ENCODE measurements at places on chromosomes 3 and 15.

- DNase-seq = no peak
Observed at GRCh38 chr15:63493436-63493835, 11.0 kb upstream of the USP3 start.

- DNase-seq = no peak
Observed at GRCh38 chr3:117248153-117248552, 538.6 kb downstream of the TUSC7 start.

GRCh38 chr3:156149876-156150275 is 29.5 kb downstream of the KCNAB1 start:
- DNase-seq = no peak

GRCh38 chr3:153547970-153548369 is 385.9 kb downstream of the RAP2B start:
- no peak for DNase-seq

- DNase-seq = no peak
Observed at GRCh38 chr3:137525471-137525870, 238.6 kb upstream of the SOX14 start.

- no peak for DNase-seq
Observed at GRCh38 chr3:72595376-72595775, 252.9 kb downstream of the SHQ1 start.

DNA sequence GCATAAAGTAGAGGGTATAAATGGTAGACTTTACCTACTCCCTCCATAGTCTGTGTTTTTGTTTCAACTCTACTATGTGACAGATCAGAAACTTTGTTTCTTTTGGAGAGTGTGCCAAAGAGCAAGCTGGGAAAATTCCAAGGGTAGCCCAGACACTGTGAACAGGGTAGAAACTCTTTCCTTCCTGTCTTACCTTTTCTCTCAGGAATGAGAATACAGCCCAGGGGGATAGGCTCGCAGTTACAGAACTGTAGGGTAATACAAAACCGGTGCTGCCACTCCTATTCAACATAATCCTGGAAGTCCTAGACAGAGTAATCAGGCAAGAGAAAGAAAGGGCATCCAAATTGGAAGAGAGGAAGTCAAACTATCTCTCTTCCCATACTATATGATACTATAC is 256.3 kb downstream of the CPNE4 start:
- no peak for DNase-seq

DNA sequence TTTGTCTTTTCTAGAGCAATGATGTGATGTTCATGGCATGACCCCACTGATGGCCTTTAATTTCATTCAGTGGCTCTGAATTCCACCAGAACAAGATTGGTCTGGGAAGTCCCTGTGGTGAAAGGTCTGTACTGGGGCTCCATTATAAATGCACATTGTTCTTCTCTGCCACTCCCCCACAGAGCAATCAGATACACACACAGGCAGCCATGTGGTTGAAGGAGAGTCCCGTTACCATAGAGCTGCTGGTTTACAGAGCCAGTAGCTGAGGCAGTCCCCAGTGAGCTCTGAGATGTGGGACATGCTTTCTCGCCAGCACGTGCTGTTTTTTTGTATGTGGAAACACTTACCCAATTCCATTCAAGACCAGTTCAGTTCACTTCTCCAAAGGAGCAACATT is 172.7 kb upstream of the TRIM42 start:
- peak; percentile 20 for DNase-seq

DNA sequence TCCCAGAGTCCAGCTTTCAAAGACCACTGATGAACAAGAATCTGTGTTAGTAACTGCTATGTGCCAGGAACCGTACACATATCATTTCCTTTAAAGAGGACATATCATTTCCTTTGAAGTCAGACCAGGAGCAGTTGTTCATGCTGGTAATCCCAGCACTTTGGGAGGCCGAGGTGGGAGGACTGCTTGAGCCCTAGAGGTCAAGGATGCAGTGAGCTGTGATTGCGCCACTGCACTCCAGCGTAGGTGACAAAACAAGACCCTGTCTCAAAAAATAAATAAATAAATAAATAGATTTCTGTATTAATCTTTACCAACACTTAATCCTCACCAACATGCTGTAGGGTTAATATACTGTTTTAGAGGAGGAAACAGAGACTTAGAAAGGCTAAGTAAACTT is 23.9 kb upstream of the CDV3 start:
- no peak for DNase-seq

GRCh38 chr3:15083252-15083651 is 15.7 kb downstream of the RBSN start:
- no peak for DNase-seq

DNA sequence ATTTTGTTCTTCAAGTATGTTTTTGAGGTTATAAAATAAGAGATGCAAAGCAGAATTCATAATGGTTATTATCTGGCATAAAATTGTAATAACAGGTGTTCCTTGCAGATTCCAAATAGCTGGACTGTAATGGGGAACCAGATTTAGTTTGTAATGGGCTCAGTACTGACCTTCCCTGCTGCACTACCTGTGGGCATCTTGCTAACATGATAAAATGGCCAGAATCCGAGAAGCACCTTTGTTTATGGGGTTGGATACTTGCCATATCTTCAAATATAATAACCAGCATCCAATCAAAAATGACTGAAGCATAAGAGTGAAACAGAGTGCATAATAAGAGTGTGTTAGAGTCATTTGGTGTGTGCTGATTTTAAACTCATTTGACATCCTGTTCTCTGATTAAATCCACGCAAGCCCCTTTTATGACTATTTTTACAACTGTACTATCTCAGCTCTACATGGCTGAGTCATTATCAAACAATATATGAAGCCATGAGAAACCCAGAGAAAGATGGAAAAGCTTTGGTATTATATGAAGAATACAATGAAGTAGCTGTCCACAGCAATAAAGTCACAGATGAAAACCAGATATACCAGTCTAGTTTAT is 292.4 kb downstream of the CNTN4 start:
- no peak for DNase-seq

DNA sequence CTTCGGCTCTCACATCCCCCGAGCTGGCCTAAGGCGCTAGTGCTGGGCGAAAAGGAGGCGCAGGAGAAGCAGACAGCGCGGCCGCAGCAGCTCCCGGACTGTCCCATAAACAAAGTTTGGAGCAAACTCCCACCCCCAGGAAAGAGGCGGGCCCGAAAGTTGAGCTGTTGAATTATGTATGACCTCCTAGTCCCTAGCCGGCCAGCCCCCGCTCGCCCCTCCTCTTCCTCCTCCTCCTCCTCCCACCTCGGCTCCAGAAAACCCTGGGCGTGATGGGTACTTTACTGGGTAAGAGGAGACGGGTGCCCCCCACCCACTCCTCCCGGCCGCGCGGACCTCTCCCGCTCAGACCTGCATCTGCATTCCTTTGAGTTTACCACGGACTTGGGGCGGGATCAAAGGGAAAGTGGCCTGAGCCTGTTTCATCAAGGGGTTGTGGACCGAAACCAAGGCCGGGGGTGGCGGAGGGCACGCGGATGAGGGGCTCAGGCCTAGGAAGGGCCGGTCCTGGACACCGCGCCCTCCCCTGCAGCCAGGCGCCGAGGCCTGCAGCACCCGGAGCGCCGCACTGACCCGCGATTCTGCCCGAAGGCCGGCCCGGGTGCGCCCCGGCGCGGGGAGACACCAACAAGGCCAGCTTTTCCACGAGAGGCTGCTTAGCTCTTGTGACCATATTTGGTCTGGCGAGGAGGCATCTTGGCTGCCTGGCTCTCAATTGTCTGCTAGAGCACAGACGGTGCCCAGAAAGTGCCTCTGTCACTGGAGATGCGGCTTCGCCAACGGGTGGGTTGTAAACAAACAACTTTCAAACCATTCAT is at the start of gene WWTR1:
TSS of gene WWTR1 (minus strand) at position 100 of the 818 bp plus-strand sequence. CDS start 719 bp downstream, outside the sequence.
- peak; percentile 56 for DNase-seq

GRCh38 chr15:75123395-75123794 is 78.3 kb upstream of the C15orf39 start:
- DNase-seq = no peak

GRCh38 chr3:192038726-192039125 is 577.8 kb downstream of the PYDC2 start:
- DNase-seq = no peak

DNA sequence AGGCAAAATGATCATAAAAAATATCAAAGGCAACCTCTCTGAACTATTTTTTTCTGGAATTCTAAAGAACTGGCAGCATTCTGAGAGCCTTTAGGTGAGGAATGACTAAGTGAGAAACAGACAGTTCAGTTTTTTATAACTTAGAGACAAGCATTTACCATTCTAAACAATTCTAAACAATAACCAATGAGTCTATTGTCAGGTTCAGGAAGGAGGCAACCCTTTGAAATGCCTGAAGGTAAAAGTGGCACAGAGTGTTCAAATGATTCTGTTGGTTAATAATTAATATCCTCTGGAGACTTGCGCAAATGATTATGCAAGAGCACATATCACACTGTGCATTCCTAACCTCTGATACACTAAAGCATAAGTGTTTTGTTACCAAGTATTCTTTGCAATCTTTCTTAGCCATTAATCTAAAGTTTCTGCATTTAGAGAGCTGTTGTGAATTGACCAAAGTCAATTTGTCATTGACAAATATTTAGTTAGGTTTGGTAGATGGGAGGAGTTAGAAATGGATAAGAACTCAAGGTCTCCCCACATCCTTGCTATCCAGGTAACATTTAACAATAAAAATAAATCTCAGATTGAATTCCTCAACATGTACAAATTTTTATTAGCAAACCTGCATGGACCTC is 9.2 kb upstream of the TGFBR2 start:
- DNase-seq = no peak

DNA sequence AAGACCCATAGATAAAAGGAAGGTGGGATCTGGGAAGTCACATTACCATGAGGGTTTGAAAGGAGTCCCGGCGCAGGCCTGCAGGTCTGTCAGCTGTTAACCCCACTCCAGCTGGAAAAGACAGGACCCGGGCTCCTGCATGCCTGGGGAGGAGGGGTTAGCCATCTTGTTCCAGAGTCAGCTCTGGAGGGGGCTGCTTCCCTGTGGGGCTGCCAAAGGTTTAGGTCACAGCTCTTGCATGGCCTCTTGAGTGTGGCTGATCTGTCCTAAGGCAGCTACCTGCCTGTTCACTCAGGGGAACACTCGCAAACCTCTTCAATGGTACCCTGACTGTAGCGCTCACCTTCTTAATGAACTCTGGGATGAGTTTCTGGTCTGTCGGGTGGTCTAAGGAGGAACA is 104.5 kb downstream of the RFTN1 start:
- DNase-seq = no peak

- no peak for DNase-seq
Observed at GRCh38 chr15:68190048-68190447, 15.1 kb downstream of the CALML4 start.

DNA sequence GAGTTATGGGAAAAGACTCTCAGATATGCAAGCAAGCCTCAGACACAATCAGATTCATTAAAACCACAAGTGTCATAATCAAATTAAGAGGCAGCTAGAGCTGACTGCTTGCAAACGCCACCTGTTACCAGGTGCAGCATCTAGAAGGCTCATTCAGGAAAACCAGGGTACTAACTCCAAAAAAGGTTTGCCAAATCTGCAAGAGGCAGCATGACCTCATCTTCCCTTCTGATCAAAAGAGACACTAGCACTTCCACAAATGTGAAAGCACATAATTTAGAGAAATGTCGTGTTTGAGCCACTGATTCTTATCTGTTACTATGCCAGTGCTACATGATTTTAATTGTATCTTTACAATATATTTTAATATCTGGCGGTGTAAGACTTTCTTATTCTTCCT is 123.3 kb upstream of the NANOGP8 start:
- DNase-seq = no peak

DNA sequence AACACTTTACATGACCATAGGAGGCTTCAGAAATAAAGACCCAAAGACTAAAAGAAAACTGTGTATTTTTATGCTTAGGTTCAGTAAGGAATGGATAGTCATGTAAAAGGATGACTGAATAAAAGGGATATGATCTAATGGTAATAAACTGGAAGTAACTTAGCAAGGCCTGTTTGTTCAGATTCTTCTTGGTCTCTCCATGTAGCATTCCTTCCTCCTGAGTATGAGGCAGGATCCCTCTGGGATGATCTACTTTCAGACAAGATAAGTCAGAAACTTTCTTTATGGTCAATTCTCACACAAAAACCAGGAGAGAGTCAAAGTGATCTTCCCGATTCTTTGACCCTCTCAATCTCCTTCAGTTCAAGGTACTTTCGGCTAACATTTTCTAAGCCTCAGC is 340.8 kb upstream of the DCBLD2 start:
- DNase-seq = no peak

DNA sequence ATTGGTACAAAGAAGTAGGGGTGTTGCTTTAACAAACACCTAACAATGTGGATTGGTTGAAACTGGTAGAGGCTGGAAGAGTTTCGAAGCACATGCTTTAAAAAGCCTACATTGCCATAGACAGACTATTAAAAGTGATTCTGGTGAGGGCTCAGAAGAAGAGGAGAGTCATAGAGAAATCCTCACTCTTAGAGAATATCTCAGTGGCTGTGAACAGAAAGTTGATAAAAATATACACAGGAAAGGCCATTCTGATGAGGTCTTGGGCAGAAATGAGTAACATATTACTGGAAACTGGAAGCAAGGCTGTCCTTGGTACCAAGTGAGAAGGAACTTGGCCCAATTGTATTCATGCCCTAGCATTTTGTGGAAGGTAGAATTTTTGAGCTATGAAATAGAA is 173.7 kb upstream of the CRBN start:
- no peak for DNase-seq

- no peak for DNase-seq
Observed at GRCh38 chr15:50181201-50181968, 611 bp upstream of the SLC27A2 start.

- no peak for DNase-seq
Observed at GRCh38 chr3:132311841-132312240, 5.4 kb upstream of the ACP3 start.

- DNase-seq = no peak
Observed at GRCh38 chr15:80162059-80162554, 9.3 kb downstream of the FAH start.

DNA sequence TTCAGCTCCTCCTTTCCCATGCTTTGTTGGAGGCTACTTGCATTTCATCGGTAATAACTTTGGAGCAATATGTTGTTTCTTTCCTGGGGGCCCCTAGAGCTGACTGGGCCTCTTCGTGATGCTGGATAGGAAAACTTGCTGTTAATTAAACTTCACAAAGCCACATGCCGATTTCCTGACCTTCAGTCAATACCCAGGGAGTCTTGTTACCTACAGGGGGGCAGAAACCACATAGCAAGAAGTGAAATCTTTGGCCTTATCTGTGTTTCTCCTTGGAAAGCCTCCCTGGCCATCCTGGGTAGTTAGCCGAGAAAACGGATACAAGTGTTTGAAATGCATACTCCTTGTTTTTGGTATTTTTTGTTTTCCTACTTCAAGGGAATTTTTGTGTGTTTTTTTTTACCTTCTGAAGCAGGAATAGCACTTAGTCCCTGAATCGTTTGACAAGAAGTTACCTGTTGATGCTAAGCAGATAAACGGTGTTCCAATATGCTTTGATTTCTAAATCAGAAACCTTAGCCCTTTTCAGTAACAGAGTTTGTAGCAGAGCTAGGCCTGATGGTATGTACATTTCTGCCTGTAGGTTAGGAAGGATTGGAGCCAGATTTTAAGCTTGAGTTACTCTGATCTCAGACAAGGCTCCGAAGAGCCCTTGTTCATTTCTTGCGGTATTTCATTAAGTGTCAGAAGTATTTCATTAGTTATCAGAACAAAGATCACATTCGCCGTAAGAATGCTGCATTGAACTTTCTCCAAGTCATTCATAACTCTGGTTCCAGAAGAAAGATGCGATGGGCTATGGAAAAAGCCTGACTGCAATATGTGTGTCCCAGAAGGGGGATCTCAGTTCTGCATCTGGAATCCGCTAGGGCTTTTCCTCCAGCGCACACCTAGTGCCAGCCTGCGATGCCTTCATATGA is 111.5 kb downstream of the THSD4 start:
- DNase-seq = no peak
